ENCODE measurements at places on chromosomes 5 and 9.

- no peak for DNase-seq
These were observed 98.0 kb downstream of the OR2K2 start for GRCh38 chr9:111231801-111232580.

DNA sequence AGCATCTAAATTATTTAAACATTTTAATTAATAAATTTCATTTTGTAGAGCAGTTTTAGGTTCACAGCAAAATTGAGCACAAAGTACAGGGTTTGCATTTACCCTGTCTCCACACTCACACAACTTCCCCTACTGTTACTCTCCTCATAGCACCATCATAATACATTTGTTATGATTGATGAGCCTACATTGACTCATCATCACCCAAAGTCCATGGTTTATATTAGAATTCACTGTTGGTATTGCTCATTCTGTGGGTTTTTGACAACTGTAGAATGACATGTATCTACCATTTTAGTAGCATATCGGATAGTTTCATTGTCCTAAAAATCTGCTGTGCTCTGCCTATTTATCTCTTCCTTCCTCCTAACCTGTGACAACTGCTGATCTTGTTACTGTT, 411.1 kb upstream of the MPDZ start:
- DNase-seq: no peak

DNA sequence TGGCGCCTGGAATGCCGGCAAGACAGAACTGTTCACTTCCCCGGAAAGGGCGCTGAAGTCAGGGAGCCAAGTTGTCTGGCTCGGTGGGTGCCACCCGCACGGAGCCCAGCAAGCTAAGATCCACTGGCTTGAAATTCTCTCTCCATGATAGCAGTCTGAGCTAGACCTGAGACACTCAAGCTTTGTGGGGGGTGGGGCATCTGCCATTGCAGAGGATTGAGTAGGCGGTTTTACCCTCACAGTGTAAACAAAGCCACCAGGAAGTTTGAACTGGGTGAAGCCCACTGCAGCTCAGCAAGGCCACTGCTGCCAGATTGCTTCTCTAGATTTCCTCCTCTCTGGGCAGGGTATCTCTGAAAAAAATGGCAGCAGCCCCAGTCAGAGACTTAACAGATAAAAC, 277.4 kb downstream of the SLCO4C1 start:
- DNase-seq: no peak

DNA sequence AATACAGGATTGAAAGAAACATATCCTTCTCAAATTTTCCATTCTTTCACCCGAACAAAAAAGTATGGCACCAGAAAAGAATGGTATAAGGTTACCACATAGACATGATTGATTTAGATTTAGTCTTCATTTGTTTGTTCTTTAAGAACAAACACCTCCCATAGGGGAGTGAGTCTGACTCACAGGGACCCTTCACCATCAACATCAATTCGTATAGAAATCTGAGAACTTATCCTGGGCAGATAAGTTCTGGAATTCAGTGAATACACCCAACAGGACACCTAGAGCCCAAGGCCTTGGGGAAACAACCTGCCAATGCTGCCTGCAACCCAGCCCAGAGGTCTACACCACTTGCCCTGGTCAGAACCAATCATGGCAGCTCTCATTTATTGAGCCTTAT, 46.2 kb downstream of the LHFPL2 start:
- no peak for DNase-seq

DNA sequence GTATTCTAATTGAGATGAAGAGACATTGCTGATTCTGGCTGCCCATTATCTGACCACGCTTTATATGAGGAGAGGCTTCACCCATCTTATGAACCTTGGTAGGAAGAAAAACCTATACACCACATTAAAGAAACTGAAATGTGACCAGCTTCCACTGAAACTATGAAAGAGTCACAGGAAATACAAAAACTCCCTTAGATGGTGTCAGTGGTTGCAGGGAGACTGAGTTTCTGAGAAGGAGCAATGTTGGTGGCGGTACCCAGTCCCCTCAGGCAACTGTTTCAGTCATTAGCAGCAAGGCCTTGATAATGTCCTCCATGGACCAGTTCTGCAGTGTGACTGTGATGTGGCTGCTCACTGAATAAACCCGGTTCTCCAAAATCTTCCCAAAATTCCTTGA, 110.5 kb upstream of the FTMT start:
- no peak for DNase-seq

DNA sequence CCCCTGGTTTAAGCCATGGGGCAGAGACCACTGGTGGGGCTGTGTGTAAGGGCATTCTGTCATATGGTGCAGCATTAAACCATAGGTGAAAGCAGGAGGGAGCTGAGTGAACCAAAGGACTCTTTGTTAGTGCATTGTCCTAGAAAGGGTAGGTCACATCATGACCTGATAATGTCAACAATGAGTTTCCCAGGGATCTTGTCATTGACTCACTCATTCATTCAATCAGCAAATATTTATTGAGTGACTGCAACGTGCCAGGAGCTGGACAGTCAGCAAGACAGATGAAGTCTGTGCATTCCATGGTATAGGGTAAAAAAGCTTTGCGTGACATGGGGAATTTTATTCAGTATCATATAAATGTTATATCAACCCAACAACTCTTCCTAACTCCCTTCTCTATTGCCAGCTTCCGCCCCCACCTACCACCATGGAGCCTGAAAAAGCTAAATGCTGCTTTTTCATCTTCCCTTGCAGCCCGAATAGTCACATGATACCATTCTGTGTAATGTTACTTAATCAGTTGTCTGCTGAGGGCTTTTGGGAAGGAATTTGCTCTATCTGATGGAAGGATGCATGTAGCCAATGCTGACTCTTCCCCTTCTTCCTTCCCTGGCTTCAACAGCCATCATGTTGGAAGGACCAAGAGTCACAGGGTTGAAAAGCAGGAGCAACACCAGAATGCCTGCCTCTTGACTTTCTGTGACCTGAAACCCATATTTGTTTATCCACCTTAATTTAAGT, 11.5 kb upstream of the OTULINL start:
- no peak for DNase-seq

GRCh38 chr9:24413651-24414050, 132.0 kb downstream of the IZUMO3 start:
- DNase-seq: no peak

DNA sequence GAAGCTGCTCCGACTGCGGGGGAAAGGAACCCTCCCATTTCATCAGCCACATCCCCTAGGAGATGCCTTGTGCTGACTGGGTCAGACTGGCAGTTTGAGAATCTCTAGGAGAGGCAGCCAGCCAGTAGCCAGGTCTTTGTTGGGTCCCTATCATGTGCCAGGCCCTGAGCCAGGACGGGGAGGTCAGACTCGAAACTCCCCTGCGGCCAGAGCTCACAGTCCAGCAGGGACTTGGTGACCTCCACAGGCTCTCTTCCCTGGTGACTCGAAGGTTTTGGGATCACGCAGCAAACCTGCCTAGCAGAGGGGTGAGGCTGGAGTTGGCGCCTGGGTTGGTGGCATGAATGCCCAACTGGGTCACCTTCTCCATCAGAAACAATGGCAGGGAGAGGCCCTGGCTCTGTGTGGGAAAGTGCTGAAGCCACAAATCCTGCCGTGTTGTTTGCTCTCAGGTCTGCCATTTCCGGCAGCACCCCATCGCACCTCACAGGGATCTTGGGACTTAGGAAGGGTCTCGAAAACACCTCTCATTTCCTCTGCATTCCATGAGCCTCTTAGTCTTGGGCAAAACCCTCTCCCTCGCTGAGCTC, 14.4 kb upstream of the ORM1 start:
- DNase-seq: no peak

- DNase-seq: no peak
These were observed 24.2 kb downstream of the LRRTM2 start for GRCh38 chr5:138850865-138851435.

DNA sequence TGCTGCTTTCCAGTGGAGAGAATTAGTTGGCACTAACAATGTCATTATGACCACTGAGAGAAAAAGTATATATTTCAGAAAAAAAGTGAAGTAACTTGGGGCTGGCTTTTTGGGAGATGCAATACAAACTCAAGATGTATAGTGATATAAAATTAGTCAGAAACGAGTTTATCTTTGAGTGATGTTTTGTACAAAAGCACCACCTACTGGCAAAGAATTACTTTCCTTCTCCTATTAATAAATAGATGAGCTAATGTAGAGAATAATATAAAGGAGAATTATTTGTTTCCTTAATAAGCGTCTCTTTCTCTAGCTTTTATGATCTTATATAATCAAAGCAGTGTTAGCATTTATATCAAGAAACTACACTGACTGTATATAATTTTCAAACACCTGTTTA, 158.8 kb downstream of the MEF2C start:
- DNase-seq: no peak

- DNase-seq: no peak
These were observed 12.5 kb downstream of the SRFBP1 start for GRCh38 chr5:121974261-121974660.

GRCh38 chr9:93294011-93294410, 110.1 kb downstream of the WNK2 start:
- DNase-seq: no peak

DNA sequence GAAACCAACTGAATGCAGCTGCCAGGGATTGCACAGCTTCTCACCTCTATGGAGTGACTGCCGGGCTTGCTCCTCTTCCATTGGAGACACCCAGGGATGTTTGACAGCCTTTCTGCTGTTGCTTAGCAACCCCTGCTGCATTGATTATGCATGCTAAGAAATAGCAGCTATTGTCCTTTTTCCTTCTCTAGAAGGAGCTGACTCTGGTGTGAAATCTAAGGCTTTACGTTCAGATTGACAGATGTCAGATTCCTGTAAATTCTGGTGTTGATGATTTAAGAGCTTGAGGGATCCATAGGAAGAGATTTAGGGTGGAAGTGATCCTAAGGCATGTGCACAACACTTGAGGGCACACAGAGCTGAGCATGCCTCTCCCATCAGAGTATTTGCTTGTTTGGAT, 267.7 kb downstream of the NTRK2 start:
- no peak for DNase-seq

DNA sequence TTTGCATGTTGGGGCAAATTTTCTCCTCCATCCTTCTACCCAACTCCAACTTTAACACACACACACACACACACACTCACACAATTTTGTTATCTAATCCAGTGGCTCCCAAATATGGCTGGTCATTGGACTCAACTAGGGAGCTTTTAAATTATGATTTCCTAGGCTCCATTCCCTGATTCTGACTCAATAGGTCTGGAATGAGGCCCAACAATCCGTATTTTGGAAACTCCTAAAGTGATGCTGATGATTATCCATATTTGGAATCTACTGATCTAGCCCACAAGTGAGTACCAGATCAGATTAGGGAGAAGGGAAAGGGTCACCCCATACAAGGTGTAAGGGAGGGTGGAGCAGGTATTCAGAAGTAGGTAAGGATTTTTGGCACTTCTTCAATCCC, 309.7 kb downstream of the TLE1 start:
- no peak for DNase-seq

DNA sequence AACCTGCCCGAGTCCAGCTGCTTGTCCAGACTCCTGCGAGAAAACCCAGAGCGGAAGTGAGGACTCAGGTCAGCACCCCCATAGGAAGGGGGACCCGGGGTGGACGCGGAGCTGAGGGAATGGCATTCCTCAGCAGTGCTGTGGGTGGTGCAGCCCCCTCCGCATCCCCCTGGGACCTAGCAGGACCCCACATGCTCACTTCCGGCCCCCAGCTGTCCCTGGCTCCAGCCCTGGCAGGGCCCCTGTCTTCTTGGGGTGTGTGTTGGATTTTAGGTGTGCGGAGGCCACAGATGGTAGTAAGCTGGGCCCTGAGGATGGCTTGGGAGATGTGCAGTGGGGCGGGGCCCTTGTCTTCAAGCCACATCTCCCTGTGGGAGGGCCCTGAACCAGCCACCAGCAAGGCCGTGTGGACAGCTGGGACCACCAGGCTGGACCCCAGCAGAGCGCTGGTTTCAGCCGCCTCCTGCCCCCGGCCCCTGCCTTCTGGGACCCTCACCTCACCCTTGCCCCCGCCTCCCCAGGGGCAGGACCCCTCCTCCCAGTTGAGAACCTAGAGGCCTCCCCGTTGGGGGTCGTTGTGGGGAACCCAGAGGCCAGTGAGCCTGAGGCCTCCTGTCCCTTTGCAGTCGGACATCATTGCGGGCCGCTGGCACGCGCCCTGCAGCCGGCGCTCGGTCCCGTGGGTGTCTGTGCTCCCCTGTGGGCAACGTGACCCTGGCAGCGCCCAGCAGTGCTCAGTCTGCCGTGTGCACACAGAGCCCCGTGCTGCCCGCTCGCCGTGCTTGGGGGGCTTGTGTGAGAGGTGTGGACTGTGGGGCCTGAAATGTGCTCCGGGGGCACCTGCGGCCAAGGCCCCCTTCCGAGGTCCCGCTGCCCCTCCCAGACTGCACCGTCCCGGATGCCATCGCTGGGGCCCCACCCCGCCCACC, 10.8 kb upstream of the SLC9A3 start:
- DNase-seq: no peak

DNA sequence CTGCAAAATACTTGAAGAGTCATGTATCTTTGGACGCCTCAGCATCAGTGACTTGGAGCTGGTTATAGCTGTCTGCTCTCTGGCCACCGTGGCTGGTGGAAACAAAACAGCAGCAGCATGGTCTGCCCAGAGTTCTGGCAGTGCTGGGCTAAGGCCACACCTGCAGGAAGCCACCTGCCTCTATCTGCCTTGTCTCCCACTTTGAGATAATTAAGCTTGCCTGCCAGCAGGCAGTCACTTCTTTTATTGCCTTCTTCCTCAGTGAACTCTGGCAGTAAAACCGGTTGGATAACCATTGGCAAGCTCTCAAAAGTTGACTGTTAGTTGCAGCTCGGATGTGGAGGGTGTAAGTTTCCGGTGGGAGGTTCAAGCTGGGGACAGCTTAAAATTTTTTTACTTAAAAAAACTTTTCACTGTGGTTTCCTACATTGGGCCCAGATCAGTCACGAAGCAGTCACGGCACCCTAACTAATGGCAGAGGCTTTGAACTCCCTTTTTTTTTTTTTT, 4.9 kb downstream of the SMIM3 start:
- DNase-seq: no peak

DNA sequence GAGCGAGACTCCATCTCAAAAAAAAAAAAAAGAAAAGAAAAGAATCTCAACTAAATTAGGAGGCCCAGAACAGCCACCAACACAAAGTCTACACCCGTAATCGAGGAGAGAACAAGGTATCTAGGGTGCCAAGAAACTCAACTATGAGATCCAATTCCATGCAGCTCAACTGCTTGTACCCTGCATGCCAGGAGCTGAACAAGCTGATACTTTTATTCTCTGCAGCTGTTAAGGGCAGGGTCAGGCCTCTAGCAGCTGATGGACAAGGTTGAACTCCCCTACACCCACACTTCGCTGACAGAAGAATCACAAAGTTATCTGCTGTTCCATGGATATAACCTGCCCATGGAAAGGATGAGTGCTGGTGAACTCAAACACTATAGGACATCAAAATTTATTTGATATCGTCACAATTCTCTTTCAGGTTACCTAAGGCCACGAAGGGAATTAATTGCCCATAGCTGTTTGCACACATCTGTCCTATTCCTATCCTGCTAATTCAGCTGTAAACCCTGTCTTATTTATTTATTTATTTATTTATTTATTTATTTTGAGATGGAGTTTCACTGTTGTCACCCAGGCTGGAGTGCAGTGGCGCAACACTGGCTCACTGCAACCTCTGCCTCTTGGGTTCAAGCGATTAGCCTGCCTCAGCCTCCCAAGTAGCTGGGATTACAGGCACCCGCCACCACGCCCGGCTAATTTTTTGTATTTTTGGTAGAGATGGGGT, 20.7 kb downstream of the UBAP2 start:
- no peak for DNase-seq
